Stromal cell of bone marrow (primary cell): ENCODE measurements at places on chromosomes 12 and 14.

GRCh38 chr14:103556946-103557758, 5.3 kb downstream of the BAG5 start:
- no peak for DNase-seq

- no peak for DNase-seq
Measured at GRCh38 chr14:39812532-39813320, 380.5 kb upstream of the FBXO33 start.

DNA sequence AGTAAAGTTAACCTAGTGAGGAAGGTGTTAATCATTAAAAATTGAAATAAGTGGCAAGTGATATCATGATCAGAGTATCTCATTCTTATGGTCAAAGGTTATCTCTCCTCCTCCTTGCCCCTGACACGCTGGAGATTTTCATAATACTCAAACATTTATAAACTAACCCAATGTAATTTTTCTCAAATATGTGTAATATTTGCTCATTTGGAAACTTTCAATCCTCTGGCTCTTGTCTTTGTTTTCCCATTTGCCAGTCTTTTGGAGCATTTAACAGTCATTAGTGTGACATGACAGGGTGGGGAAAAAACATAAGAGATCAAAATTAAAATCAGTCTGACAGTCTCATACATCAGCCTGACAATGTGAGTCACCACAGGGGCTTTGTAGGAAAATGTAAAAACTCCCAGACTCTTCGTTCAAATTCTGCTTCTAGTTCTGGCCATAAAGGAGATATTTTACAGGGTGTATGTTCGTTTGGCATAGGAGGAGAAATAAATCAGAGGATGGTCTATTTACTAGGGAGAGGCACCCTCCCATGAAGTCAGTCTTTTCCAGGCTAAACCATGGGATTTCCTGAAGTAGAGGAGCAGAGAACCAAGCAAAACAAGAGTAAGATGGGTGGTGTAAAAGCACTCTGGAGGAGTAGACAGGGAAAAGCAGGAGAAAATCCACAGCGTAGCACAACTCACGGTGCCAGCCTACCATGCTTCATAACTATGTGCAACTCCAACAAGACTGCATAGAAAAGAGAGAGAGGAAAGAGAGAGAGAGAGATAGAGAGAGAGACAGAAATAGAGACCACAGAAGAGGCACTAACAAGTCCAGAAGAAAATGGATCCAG, 369.2 kb upstream of the PDE3A start:
- DNase-seq: no peak

DNA sequence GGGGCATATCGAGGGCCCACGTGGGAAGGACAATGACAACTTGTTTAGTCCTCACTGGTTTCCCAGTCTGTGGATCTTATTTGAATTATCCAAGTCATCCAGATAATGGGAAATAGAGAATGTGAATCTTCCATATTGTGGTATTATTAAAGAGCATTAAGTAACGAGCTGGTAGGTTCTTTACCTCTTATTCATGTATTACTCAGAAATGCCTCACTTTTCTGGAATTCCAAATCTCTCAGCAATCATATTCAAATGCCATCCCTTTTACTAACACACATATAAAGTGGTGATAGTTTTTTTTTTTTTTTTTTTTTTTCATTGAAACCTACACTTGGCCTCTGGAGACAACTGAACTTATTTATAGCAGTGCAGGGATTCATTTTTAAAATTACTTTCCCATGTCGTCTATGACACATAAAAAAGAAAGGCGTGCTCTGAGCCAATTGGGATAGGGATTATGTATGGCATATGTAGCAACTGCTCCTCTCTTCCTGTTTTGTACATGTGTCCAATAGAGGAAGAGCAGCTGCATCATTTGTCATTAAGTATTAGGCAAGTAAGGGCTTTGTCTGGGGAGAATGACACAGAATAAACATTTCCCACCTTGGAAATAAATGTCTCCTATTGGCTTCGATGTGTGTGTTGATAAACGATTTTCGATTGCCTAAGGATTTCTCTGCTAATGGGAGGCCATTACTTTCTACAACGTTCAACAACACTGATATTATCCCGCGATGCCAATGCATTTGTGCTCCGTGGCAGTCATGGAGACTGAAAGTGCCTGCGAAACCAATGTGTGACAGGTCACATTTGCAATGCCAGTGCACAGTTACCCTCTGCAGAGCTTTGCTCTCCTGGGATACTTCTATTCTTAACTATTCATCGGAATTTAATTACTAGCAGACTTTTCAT, 78.6 kb upstream of the IFNG-AS1 start:
- DNase-seq: peak; percentile 81

GRCh38 chr12:9405886-9406563, 197.8 kb upstream of the PZP start:
- no peak for DNase-seq

DNA sequence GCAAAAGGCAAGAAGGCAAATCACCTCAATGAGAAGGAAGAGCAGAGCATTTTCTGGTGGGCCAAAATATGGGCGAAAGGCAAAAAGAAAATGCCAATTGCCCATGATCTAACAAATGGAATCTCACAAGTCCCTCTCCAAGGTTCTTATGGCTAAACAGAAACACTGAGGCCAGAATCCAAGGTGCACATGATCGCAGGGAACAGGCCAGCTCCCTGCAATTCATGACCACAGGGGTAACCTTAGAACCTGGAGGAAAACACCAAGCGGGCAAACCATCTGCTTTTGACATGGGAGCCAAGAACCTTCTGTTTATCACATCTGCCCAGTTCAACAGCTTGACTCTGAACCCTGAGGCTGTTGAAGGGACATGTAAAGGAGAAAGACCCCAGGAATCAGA, 60.0 kb downstream of the NT5DC3 start:
- no peak for DNase-seq

DNA sequence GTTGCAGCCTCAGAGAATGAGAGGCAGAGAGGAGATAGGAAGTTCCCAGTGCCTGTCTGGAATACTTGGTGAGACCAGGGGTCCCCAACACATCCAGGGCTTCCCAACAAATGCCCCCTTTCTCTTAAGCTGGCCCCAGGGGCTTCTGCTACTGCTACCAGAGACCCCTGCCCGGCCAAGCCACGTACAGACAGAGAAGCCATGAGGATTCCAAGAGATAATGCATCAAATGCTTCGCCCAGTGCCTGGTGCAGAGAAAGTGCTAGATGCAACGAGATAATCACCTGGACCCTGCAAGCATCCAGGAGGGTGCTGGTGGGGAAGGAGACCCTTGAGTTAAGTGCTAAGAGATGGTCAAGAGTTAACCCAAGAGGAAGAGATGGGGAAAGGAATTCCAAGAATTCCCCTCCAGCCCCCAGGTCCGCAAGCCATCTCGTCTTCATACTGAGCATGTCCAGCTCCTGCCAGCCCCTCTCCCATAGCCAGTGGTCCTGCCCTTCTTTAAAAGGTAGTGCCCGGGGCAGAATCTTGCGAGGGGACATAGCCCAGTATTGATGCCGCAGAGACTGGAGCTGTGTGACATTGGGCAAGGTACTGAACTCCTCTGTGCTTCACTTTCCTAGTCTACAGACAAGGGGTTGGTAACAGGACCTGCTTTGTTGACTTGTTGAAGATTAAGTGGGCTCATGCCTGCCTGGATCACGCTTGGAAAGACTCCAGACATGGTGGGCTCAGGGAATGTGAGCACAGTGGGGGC, 103.3 kb downstream of the CALM1 start:
- no peak for DNase-seq

DNA sequence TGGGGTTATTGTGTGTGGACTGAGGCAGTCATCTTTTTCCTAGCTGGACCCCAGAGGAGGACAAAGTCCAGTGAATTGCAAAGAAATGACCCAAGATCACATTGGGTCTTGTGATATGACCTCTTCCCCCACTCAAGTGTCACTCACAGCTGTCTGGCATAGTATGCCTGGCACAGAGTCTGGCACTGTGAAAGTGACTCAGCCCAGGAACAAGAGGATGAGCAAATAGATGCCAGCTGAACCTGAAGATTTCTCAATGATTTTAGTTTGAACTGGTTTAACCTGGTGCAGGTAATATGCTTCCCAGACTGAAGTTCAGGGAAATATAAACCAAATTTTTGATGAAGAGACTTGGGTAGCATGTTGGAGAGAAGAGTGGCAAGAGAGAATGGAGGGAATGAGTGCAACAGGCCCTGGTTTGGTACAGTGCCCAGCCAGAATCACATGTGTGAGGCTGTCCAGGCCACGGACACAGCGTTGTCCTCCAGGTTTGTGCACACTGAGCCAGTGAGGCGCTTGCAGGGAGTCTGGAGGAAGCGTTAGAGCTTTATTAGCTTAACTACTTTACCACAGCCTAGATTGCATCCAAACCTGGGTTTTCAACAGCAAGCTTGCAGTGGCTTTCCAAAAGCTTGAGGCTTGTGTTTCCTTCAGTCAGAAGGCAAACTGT, 332.9 kb downstream of the NUAK1 start:
- DNase-seq: no peak

GRCh38 chr14:30518867-30519560, 39.9 kb upstream of the G2E3 start:
- DNase-seq: no peak

GRCh38 chr12:10701131-10701681, 21.9 kb downstream of the YBX3 start:
- no peak for DNase-seq

- no peak for DNase-seq
Measured at GRCh38 chr12:2783936-2784600, 10.7 kb upstream of the FKBP4 start.

DNA sequence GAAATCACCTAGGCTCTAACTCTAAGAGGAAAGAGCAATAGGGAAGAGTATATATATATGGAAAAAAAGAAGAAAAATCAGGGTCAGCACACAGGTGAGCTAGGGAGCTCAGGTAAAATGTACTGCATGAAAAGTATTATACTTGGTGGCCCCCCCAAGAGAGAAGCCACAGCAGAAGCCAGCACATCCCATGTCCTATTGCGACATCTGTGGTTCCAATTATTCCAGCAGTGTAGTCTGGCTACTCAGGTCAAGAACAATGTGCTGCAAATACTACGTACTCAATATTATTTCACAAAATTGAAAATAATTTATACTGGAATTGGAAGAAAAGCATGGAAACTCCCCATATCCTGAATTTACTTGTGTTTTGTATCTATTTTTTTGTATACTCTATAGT, 85.5 kb downstream of the CEP83 start:
- DNase-seq: no peak

GRCh38 chr14:70856851-70857495, 47.7 kb upstream of the MAP3K9 start:
- peak; percentile 37 for DNase-seq

DNA sequence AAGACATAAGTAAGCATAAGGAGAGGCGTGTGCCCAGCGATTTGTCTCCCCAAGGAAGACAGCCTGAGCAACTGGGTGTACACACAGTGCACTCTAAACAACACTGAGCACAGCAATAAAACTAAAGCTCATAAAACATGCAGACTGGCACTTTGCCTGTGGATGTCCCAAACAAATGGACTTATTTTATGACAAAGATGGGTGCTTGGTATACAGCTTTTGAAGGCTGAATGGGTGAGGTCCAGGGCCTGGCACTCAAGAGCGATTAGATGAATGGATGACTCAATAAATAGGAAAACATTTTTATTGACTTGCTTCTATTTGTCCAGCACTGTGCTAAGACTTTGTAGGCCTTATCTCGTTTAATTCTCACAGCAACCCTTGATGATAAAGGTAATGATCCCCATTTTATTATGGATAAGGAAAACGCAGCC, 28.5 kb downstream of the LGMN start:
- DNase-seq: no peak

DNA sequence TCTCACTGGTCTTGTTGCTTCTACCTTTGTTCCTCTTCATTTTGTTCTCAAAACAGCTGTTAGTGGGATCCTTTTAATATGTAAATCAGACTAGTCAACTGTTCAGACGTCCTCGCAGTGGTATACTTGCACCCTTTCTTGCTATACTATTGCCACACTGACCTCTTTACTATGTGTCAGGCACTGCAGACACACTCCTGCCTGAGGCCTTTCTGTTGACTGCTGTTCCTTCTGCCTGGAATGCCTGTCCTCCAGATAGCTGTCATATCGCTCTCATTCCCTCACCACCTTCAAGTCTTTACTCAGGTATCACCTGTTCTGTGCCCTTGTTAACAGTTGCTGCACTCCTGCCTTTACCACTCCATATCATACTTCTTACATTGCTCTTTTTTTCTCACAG, 90.0 kb upstream of the TMEM263 start:
- DNase-seq: no peak

DNA sequence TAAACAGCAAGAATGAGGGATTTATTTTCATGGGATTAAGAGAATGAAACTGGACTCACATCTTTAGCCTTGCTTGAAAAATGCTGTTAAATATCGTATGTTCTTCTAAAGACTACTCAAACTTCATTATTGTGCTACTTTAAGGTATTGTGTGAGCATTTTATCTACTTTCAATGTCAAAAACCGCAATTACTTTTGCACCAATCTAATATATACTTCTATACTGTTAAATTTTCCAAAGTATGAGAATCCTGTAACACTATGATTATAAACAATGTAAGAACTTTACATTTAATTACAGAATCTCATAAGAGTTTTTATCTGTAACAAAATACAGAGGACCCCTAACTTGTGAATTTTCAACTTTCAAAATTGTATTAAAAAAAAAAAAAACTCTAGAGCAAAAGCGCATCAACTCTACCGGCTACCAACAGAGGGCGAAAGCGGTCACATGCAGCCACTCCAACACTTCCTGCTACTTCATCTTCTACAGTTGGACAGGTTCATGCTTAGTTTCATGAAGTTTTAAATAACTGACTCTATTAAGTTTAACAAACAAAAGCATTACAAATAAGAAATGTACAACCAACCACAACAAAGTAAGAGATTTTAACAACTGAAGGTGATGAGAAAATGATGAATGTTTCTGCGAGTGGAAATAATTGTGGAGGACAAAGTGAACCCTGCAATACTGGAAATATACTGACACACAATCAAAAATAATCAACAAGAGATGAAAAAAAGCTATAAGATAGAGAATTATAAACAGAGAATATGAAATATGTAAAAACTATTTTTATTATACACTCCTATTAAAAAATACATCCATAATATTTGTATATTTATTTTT, 210.9 kb downstream of the MED13L start:
- no peak for DNase-seq

GRCh38 chr14:72532686-72533454, 361.0 kb downstream of the DPF3 start:
- no peak for DNase-seq

DNA sequence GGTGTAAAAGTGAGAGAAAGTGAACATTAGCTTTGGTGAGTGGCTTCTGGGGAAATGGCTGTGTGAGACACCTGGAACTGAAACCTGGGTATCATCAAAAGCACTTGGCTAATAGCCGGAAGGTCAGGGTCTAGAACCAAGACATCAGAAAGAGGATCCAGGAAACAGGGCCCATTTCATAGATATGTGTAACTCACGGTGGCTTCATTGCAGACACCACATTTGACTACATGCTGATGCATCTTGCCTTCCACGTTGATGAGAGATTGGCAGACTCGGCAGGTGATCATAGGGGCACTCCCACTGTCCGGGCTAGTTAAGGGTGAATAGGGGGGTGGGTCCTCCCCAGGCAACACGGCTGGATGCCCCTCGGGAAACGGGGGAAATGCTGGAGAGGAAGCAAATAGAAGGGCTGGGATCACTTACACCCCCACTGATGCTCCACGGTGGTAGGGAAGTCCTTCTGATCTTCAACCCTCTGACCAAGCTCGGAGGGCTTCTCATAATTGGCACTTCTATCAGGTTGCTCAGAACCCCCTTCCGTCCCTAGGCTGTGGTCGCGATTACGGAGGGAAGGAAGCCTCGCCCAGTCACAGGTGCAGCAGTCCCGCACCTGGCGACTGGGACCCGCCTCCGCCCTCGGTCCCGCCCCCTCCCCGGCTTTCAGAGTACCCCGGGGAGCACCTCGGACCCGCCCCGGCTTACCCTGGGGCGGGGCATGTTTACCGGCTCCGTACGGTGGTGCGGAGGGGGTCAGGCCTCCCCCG, 593 bp downstream of the PIP4P1 start:
- DNase-seq: no peak
